ENCODE measurements at places on chromosomes 2 and 18. TPM values are rescaled to one million over a fixed set of nuclear protein-coding genes. Genes with fewer than 3 reads are reported as not detected.

Gene AMER3
- total RNA-seq = not detected

Gene ZNF516
- 4.8 TPM for total RNA-seq

- no peak for DNase-seq
- no peaks in the 10 kb centered on the region for H3K27me3 ChIP-seq
- no peaks in the 10 kb centered on the region for H3K4me1 ChIP-seq
- H3K27ac ChIP-seq = no peak overlapping the region
- H3K4me3 ChIP-seq = no peak overlapping the region
- no peaks in the 10 kb centered on the region for H3K36me3 ChIP-seq
Observed at GRCh38 chr2:201996679-201997314, 36.9 kb upstream of the FZD7 start.

DNA sequence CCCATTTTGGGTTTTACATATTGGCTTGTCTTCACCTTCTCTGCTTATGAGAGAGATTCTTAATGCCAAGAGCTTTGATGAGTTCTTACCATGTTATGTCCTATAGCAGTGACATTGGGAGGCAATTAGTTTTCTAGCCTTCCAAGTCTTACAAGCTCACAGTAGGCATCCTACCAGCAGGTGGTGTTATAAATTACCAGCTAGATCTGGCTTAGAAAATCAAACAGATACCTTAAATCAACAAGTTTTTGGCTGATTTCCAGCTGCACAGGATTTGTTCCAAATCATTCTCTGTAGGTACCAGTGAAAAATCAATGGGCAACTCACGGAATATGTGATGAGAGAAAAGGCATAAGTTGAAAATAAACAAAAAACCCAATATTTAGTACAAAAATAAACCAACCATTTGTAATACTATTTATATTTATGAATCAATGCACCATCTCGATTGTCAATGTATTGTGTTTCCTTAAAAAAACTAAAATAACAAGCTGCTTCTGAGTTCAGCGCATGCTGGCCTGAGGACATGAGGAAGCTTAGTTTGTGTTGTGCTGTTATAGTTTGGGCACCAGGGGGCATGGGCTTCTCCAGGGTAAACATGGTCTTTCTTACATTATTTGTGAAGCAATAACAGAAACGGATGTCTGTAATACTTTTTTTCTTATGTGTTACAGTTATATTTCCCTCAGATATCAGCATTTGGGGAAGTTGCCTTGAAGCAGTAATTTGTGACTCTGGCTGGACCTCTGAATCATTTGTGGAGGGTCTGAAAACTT, 34.1 kb upstream of the NXPH2 start:
- H3K27me3 ChIP-seq = peaks cover 5% of the 10 kb centered on the region
- H3K4me1 ChIP-seq = no peaks in the 10 kb centered on the region
- no peak for DNase-seq
- no peaks in the 10 kb centered on the region for H3K36me3 ChIP-seq
- no peak overlapping the region for H3K4me3 ChIP-seq

Gene C1QL2
- total RNA-seq = not detected

DNA sequence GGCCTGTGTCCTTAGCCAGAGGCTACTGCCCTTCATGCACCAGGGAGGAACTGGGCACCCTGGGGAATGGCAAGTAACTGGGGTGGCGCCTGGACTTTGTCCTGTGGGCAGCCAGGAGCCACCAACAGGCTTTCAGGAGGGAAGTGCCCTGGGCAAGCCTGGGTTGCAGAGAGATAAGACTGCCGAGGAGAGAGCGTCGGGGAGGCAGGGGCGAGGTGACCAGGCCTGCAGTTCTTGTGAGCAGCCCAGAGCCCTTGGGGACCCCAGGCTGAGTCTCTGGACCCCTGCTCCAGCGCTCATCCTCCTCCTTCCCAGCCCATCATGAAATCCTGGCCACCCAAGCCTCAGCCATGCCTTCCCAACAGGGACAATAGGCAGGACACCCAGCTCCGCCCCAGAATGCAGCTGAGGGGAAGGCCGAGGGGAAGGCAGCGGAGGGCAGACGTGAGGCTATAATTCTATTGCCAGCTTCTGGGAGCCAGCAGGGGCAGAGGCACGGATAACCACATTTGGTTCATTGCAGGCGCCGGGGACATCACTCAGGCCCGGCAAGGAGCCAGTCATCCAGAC, 25.1 kb downstream of the ADRA2B start:
- peaks cover 1% of the 10 kb centered on the region for H3K27me3 ChIP-seq
- no peak overlapping the region for H3K27ac ChIP-seq
- no peaks in the 10 kb centered on the region for H3K36me3 ChIP-seq
- no peak for DNase-seq
- H3K4me3 ChIP-seq = no peak overlapping the region
- H3K4me1 ChIP-seq = no peaks in the 10 kb centered on the region

DNA sequence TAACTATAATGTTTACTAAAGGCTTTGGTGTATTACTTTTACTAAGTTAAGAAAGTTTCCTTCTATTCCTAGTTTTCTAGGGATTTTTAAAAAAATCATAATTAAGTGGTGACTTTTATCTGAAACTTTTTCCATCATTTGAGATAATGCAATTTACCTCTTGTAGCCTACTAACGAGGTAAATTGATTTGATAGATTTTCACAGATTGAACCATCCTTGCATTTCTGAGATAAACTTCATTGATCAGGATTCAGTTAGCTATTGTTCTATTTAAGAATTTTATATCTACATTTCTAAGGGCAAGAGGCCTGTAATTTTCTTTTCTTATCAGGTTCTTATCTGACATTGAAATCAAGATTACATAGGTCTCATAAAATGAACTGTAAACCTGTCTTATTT, 178.1 kb downstream of the MIB1 start:
- H3K27me3 ChIP-seq = peaks cover 2% of the 10 kb centered on the region
- no peaks in the 10 kb centered on the region for H3K4me1 ChIP-seq
- no peak for DNase-seq

DNA sequence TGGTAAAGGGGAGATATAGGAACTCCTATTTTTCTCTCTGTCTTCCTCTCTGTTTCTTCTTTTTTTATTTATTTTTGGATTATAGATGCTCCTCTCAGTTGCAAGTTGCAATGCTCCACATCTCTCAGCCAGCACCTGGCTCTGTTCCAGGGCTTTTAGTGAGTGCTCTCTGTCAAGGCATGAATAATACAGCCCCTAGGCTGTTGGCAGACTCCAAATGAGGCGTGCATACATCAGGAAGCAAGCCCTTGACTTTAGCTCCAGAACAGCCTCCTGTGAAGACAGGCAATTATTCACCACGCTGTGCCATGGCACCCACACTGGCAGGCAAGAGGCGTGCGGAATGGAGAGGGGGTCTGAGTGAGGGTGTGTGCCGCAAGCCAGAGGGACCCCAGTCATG, 228.1 kb upstream of the PXDN start:
- H3K27ac ChIP-seq = no peak overlapping the region
- H3K4me3 ChIP-seq = no peak overlapping the region
- no peaks in the 10 kb centered on the region for H3K27me3 ChIP-seq

DNA sequence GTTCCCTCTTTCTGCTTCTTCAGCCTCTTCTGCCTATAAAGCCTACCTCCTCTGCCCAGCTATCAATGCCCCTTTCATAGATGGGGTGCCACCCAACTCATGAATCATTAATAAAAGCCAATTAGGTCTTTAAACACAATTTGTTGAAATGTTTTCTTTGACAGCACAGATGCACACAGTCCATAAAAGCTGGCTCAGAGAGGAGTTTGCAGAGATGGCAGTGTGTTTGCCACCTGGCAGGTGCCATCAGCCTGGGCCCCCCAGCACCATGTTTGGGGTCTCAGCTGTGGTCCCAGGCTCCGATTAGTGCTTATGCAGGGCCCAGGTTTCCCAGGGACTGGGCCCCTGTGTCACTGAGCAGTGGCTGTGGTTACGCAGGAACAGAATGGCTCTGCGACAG, 7.9 kb upstream of the MC2R start:
- H3K4me1 ChIP-seq = no peaks in the 10 kb centered on the region
- DNase-seq = no peak
- H3K27ac ChIP-seq = no peak overlapping the region
- no peaks in the 10 kb centered on the region for H3K36me3 ChIP-seq

DNA sequence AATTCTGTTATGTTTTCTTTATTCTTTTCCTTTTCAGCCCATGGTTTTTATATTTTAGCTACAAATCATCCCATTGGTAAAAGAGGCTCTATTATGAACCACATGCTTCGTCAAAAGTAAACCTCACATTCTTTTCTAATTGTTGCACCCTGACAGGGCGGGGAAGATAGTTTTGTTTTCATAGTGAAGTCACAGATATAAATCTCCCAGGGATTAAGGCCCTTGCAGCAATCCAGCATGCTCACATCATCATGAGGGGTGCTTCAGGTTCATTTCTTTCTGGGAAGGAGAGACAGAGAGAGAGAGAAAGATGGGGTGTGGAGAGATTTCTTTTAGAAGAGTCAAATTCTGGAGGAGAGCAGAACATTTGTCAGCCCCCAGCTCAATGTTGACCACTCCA, 124.5 kb upstream of the CDC42EP3 start:
- H3K4me1 ChIP-seq = peaks cover 7% of the 10 kb centered on the region
- no peaks in the 10 kb centered on the region for H3K36me3 ChIP-seq
- no peak overlapping the region for H3K4me3 ChIP-seq
- no peaks in the 10 kb centered on the region for H3K27me3 ChIP-seq
- no peak for DNase-seq

DNA sequence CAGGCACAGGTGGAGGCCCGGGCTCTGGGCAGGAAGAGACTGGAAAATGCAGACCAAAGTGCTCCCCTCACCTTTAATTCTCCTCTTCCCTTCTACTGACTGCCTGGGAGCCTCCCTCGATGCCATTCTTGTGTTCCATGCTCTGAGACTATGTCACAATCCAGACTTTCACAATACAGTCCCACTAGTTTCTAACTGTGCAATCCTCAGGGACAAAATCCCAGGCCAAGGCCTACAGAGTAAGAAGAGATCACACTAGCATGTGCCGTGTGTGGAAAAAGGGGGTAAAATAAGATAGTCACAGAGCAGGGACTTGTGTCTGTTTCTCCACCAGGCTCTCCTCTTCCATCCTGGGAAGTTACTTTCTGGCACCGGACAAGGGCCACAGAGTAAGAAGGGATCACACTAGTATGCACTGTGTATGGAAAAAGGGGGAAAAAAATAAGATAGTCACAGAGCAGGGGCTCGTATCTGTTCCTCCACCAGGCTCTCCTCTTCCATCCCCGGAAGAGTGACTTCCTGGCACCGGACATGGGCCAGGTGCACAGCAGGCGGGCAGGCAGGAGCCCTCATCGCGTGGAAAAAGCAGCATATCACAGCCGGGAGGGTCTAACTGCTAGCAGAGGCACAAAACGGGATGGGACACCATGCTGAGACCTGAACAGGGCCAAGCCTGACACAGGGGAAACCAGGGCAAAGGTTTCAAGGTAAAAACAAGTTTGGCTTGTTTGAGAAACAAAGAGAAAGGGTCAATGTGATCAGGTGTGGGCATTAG, 9.6 kb downstream of the CYB5A start:
- no peak overlapping the region for H3K27ac ChIP-seq
- H3K27me3 ChIP-seq = no peaks in the 10 kb centered on the region
- no peak overlapping the region for H3K4me3 ChIP-seq
- no peak for DNase-seq
